ENCODE measurements at places on chromosomes 11 and 22. TPM values are rescaled to one million over a fixed set of nuclear protein-coding genes. Genes with fewer than 3 reads are reported as not detected.

The ANKRD13D gene
- total RNA-seq = 25.5 TPM

The GAS2 gene
- 2.3 TPM for total RNA-seq

The RAD9A gene
- total RNA-seq = 6.7 TPM

The UPK3A gene
- total RNA-seq = not detected

The LDHA gene
- 559 TPM for total RNA-seq

The SELENOM gene
- total RNA-seq = 65.0 TPM

The PNPLA2 gene
- total RNA-seq = 59.4 TPM

The LRRC56 gene
- 1.3 TPM for total RNA-seq

The MRGPRX4 gene
- not detected for total RNA-seq

The HORMAD2 gene
- not detected for total RNA-seq

The RIMBP3C gene
- 0.19 TPM for total RNA-seq

The TRIM51 gene
- not detected for total RNA-seq

The UBE2L3 gene
- total RNA-seq = 54.2 TPM

The RIBC2 gene
- total RNA-seq = not detected

The LARGE1 gene
- 4.6 TPM for total RNA-seq

The NELL1 gene
- not detected for total RNA-seq

The LINC01488 gene
- total RNA-seq = not detected

The MISFA gene
- 2.9 TPM for total RNA-seq

Data from vein endothelial cell (primary cell).